Natural killer cell (primary cell): ENCODE measurements at places on chromosomes 6 and 20. TPM values are rescaled to one million over a fixed set of nuclear protein-coding genes. Genes with fewer than 3 reads are reported as not detected.
A peak's percentile ranks its signal among the peaks of the same experiment; 100 is the strongest.

- peaks cover 6% of the 10 kb centered on the region for H3K27me3 ChIP-seq
- H3K27ac ChIP-seq = no peak overlapping the region
- peaks cover 28% of the 10 kb centered on the region for H3K4me1 ChIP-seq
- H3K4me3 ChIP-seq = peak overlapping the region; percentile 10
Observed at GRCh38 chr20:1893721-1894470, 1.3 kb upstream of the SIRPA start.

GRCh38 chr6:4510317-4510716 is 265.9 kb upstream of the CDYL start:
- H3K4me3 ChIP-seq = no peak overlapping the region
- DNase-seq = no peak
- H3K4me1 ChIP-seq = no peaks in the 10 kb centered on the region
- H3K27ac ChIP-seq = no peak overlapping the region

BNIP5 gene
- total RNA-seq = not detected

GRCh38 chr6:155050311-155050710 is 55.2 kb downstream of the TIAM2 start:
- H3K4me1 ChIP-seq = peaks cover 22% of the 10 kb centered on the region
- H3K36me3 ChIP-seq = no peaks in the 10 kb centered on the region
- no peaks in the 10 kb centered on the region for H3K27me3 ChIP-seq
- DNase-seq = peak; percentile 53
- no peak overlapping the region for H3K4me3 ChIP-seq

- DNase-seq = no peak
- H3K27me3 ChIP-seq = no peaks in the 10 kb centered on the region
- H3K36me3 ChIP-seq = no peaks in the 10 kb centered on the region
- H3K4me1 ChIP-seq = no peaks in the 10 kb centered on the region
- no peak overlapping the region for H3K27ac ChIP-seq
- H3K4me3 ChIP-seq = no peak overlapping the region
Observed at GRCh38 chr6:168526841-168527281, 85.9 kb downstream of the SMOC2 start.

DNA sequence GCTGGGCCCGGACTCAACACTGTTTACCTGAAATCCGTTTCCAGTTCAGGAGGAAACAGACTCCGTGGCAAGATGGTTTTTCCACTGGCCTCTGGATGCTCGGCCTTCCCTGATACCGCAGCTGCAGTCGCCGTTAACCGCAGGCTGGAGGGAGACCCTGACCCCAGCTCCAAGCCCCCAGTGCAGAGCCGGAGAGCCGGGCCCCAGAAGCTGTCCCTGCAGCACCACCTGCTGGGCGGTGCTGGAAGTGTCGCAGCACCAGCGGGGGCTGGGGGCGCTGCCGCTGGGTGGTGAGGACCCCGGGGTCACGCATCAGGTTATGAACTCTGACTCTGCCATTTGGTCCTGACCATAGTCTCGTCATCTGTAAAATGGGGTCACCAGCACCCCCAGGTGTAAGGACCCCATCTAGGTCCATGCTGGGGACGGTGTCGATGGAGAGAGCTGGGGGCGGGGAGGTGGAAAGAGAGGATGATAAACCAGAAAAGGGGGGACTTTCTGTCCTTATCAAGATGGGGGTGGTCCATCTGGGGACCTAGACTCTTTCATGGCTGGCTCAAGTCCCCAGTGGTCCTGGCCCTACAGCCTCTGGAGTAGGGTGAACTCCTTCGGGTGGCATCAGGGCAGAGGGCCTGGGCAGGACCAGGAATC is 20.8 kb upstream of the CHRNA4 start:
- peak; percentile 29 for DNase-seq
- H3K27ac ChIP-seq = no peak overlapping the region
- H3K27me3 ChIP-seq = peaks cover 4% of the 10 kb centered on the region
- H3K36me3 ChIP-seq = no peaks in the 10 kb centered on the region
- H3K4me3 ChIP-seq = no peak overlapping the region

- no peaks in the 10 kb centered on the region for H3K4me1 ChIP-seq
- H3K27ac ChIP-seq = no peak overlapping the region
- DNase-seq = no peak
Observed at GRCh38 chr6:72084992-72085569, 198.7 kb downstream of the RIMS1 start.

DNA sequence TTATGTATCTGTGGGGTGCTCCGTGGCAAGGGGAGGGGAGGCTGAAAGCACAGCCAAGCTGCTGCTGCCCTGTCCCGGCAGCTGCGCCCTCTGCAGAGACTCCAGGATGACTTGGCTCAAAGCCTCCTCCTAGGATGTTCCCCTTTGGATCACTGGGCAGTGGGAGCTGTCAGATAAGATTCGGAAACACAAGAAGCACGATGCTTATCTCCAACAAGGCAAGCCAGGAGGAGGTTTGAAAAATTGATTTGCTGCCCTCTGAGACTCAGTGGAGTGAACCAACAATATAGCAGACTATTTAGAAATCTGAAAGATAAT is 776.4 kb downstream of the C6orf118 start:
- no peaks in the 10 kb centered on the region for H3K4me1 ChIP-seq
- no peaks in the 10 kb centered on the region for H3K36me3 ChIP-seq
- DNase-seq = no peak
- no peak overlapping the region for H3K4me3 ChIP-seq
- no peaks in the 10 kb centered on the region for H3K27me3 ChIP-seq
- H3K27ac ChIP-seq = no peak overlapping the region
